ENCODE measurements at places on chromosomes 6 and 20. TPM values are rescaled to one million over a fixed set of nuclear protein-coding genes. Genes with fewer than 3 reads are reported as not detected.

- no peaks in the 10 kb centered on the region for H3K27me3 ChIP-seq
- peaks cover 84% of the 10 kb centered on the region for H3K4me1 ChIP-seq
- H3K36me3 ChIP-seq = no peaks in the 10 kb centered on the region
- no peak for DNase-seq
Measured at GRCh38 chr20:41047975-41048305, 19.3 kb downstream of the TOP1 start.

- H3K36me3 ChIP-seq = no peaks in the 10 kb centered on the region
- H3K4me1 ChIP-seq = no peaks in the 10 kb centered on the region
- DNase-seq = no peak
- H3K27ac ChIP-seq = no peak overlapping the region
Measured at GRCh38 chr6:127641905-127642304, 64.9 kb downstream of the C6orf58 start.

DNA sequence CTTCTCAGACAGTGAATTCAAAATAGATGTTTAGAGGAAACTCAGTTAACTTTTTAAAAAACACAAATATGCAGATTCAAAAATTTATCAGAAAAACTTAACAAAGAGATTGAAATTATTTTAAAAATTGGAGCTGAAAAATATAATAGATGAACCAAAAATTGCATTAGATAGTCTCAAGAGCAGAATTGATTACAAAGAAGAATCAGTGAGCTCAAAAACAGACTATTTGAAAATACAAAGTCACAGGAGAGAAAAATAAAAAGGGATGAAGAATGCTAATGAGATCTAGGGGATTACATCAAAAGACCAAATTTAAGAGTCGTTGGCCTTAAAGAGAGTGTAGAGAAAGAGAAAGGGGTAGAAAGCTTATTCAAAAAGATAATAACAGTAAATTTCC is 700.5 kb downstream of the COL12A1 start:
- no peaks in the 10 kb centered on the region for H3K4me1 ChIP-seq
- H3K4me3 ChIP-seq = no peak overlapping the region
- no peak overlapping the region for H3K27ac ChIP-seq
- no peaks in the 10 kb centered on the region for H3K27me3 ChIP-seq
- DNase-seq = no peak

DNA sequence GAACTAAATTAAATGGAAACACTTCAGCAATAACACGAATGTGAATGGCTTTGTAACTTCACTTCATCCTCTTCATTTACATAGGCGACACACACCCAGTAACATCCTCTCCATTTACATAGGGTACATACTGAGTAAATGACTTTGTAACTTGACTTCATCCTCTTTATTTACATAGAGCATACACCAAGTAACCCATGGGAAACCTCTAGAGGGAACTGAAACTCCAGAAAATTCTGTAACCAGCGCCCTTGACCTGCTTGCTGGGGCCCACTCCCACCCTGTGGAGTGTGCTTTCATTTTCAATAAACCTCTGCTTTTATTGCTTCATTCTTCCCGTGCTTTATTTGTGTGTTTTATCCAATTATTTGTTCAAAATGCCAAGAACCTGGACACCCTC is 81.6 kb upstream of the OPRM1 start:
- H3K4me3 ChIP-seq = no peak overlapping the region
- H3K4me1 ChIP-seq = no peaks in the 10 kb centered on the region
- H3K36me3 ChIP-seq = no peaks in the 10 kb centered on the region
- H3K27ac ChIP-seq = no peak overlapping the region
- no peaks in the 10 kb centered on the region for H3K27me3 ChIP-seq
- no peak for DNase-seq

DNA sequence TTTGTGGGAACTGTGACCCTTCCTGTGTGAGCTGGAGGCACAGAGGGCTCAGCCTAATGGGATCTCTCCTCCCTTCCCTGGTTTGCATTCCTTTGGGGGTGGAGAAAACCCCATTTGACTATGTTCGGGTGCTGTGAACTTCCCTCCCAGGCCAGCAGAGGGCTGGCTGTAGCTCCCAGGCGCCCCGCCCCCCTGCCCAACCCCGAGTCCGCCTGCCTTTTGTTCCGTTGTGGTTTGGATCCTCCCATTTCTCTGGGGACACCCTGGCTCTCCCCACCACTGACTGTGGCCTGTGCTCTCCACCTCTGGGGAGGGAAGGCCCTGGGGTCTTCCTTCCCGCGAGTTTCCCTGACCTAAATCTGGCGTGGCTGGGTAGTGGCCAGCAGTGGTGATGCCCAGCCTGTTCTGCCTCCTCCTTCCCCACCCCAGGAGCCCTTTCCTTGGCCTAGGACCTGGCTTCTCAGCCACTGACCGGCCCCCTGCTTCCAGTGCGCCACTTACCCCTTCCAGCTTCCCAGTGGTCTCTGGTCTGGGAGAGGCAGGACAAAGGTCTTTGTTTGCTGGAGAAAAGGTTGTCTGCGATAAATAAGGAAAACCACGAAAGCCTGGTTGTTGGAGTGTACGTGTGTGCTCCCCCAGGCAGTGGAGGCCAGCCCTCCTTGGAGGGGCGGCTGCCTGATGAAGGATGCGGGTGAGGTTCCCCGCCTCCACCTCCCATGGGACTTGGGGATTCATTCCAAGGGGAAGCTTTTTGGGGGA is 4.9 kb downstream of the VEGFA start:
- H3K27me3 ChIP-seq = no peaks in the 10 kb centered on the region
- H3K36me3 ChIP-seq = no peaks in the 10 kb centered on the region
- H3K27ac ChIP-seq = peak overlapping the region; percentile 42

GRCh38 chr6:166456395-166457156 is 73.8 kb upstream of the MPC1 start:
- peaks cover 66% of the 10 kb centered on the region for H3K36me3 ChIP-seq
- H3K27ac ChIP-seq = no peak overlapping the region
- no peaks in the 10 kb centered on the region for H3K27me3 ChIP-seq
- no peak for DNase-seq
- H3K4me1 ChIP-seq = no peaks in the 10 kb centered on the region

- DNase-seq = no peak
- no peaks in the 10 kb centered on the region for H3K4me1 ChIP-seq
- no peak overlapping the region for H3K4me3 ChIP-seq
- peaks cover 4% of the 10 kb centered on the region for H3K27me3 ChIP-seq
- H3K27ac ChIP-seq = no peak overlapping the region
- H3K36me3 ChIP-seq = no peaks in the 10 kb centered on the region
Measured at GRCh38 chr20:35232575-35232974, 6.1 kb downstream of the MMP24 start.

GRCh38 chr20:33910529-33911327 is 83.0 kb upstream of the RALY start:
- H3K27ac ChIP-seq = peak overlapping the region; percentile 66
- DNase-seq = no peak
- H3K4me3 ChIP-seq = no peak overlapping the region
- no peaks in the 10 kb centered on the region for H3K36me3 ChIP-seq

DNA sequence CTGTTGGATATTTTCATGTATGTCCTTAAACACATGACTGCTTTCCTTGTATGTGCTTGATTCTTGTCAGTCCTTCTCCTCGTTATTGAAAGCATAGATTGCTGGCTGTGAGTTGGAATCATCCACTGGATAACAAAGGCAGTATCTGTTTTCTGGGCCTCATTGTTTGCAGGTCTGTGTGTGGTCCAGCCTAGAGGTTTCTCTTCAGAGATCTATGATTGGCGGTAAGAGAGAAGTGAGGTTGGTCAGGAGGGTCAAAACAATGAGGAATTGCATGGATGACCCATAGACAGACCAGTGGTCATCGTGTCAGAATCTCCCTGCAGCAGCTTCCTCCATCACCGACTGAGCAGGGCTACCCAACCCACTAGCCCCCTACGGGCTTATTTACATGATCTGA is 915.0 kb downstream of the KIF16B start:
- no peak for DNase-seq
- H3K36me3 ChIP-seq = no peaks in the 10 kb centered on the region
- H3K27me3 ChIP-seq = no peaks in the 10 kb centered on the region

The MTFR2 gene
- 1.6 TPM for total RNA-seq
